ENCODE measurements at places on chromosomes 2 and 18. TPM values are rescaled to one million over a fixed set of nuclear protein-coding genes. Genes with fewer than 3 reads are reported as not detected.

DNA sequence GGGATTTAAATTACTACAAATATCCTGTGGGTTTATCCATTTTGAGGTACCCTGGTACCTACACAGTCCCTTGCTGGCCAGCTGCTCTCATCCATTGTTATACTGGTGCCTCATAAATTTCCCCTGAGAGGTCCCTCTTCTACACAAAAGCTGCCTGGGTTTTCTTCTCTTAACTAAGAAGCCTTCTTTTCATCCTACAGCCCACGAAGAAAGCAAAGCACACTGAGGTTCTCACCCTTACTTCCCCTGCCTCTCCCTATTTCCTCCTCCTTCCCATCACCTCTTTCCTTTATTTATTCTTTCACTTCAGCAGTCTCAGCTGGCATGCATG lies 154.9 kb downstream of the CSRNP3 start:
- DNase-seq: no peak

DNA sequence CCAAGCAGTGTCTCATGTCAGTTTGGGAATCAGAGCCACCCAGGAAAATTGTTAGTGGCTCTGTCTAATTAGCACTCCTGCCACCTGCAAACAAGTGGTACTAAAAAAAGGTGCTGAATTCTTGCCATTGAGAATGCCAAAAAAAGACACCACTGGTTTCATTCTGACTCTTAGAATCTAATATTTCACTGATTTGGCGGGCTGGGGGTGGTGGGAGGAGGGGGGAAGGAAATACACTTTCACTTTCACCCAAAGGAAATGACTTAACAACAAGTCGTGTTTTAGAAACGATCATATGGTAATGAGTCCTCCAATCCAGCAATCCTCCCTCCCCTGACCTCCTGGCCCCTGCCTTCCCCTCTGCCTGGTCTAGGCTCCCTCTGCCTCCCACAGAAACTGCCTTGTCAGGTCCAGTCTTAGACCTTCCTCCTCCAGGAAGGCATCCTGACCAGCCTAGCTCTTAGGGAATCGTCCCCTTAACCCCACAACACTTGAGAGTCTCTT lies 4.4 kb upstream of the KLHL29 start:
- no peak for DNase-seq

DNA sequence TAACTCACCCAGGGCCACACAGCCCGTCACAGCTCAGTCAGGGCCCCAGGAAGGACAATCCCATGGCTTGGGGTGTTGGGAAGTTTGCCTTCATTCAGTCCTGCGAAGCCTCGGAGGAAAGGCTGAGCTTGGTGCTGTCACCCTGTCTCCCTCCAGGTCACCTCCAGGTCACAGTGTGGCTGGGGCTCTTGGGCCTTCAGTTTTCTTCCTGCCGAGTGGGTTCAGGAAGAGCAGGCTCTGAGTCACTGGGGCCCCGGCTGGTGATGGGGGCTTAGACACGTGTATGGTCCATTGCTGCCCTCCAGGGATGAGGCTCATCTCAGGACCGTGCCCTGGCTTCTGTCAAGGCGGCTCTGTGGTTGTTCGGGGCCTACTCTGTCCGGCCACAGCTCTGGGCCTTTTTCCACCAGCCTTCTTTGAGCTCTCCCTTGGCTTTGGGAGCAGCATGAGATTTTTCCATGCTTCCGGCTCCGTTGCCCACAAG lies 118.6 kb downstream of the INHBB start:
- DNase-seq: no peak

SOCS6 gene
- total RNA-seq: 21.9 TPM

LOXHD1 gene
- 0.78 TPM for total RNA-seq

RESP18 gene
- not detected for total RNA-seq

Measured in upper lobe of left lung (tissue), 6 donors.